Substantia nigra (tissue), 51 donors: ENCODE measurements at places on chromosomes 11 and 22.

DNA sequence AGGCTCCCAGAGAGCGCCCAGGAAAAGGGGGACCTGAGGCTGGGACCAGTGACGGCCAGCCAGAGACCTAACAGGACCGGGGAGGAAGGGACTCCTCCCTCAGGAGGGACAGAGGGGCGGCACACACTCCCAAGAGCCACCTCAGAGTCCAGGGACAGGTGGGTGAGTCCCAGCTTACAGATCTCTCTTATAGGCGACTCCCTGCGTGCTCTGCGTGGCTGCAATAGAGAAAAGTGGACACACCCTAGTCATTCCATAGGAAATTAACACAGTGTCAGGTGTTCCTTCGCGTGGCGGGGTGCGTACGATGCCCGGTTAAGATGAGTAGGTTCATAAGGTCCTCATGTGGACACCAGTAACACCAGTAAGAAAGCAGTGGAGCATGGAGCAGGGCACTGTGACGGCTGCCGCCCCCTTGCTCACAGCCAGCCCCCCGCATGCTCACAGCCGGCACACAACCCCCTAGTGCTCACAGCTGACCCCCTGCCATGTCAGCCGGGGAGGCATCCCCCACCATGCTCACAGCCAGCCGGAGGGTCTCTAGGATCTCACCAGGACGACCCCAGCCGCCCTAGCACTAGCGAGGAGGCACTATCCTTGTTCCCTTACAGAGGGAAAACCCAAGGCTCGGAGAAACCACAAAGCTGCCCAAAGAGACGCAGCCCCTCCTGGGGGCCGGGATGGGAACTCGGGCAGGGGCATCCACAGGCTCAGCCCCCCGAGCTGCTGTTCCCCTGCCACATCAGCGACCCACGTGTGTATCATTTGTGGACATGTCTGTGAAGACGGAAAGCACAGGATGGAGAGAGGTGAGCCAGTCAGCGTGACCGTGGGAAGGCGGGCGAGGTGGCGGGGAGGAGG lies 426.8 kb downstream of the TBC1D22A start:
- no peak for DNase-seq

- no peak for DNase-seq
Measured at GRCh38 chr11:48182860-48183526, 33.6 kb upstream of the OR4B1 start.

GRCh38 chr22:49973018-49973961 lies 12.7 kb downstream of the PIM3 start:
- no peak for DNase-seq

DNA sequence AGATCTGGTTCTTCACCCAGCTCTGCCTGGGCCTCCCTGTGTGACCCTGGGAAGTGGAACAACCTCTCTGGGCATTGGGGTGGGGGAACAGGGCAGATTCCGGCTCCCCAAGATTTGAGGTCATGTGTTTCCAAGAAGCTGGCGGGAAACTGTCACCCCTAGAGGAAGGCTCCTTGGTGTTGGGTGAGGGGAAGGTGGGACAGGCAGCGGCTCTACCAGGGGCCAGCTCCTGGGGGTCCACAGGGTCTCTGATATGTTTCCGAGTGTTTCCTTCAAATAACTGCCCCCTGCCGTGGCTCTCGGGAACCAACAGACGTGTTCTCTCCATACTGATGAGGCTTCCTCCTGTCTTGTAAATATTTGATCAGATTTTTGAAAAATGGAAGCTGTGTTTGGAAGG lies 78.5 kb downstream of the MPPED1 start:
- DNase-seq, result no peak

DNA sequence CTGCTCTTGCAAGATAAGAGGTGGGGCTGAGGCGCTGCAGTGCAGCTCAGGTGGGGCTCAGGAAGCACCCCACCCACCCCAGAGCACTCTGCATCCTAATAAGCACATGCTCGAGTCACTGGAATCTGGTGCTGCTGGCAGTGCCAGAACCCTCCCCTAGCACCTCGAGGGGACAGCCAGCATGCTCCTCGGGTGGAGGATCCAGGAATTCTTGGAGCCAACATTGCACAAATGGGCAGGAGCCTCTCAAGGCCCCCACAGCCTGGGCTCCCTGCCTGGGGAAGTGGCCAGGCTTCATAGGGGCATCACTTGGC lies 27.5 kb upstream of the CABP7 start:
- DNase-seq, result no peak

GRCh38 chr11:115941481-115941993 lies 437.3 kb upstream of the CADM1 start:
- peak; percentile 19 for DNase-seq

GRCh38 chr11:61265357-61265756 lies 24.4 kb downstream of the PGA5 start:
- DNase-seq, result no peak

- DNase-seq, result no peak
Measured at GRCh38 chr11:33965032-33965431, 73.2 kb upstream of the LMO2 start.

- no peak for DNase-seq
Measured at GRCh38 chr11:27075655-27076054, 35.0 kb downstream of the BBOX1 start.

GRCh38 chr22:19875061-19875530 lies 20.4 kb upstream of the GNB1L start:
- DNase-seq, result no peak

DNA sequence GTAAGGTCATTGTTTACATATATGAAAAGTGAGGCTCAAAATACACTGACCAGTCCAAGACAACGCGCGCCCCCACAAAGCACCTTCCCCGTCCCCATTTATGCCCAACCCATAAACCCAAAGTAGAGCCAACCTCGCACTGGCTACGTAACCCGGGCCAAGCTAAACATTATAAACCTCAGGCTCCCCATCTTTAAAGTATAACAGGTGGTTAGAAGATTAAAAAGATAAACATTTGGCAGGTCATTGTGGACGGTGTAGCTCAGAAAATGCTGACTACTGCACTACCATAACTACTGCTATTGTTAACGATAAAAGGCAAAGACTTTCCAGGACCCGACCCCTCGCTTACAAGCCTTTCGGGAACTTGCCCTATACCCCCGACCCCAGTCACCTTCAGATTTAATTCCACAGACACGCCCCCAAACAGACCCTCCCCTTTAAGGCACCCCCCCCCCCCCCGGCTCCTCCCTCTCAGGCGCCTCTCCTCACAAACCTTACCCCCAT lies 470 bp downstream of the NUMA1 start:
- no peak for DNase-seq

GRCh38 chr11:85776951-85777602 lies 33.9 kb downstream of the SYTL2 start:
- peak; percentile 7 for DNase-seq

- no peak for DNase-seq
Measured at GRCh38 chr11:68354148-68354872, 41.9 kb downstream of the LRP5 start.
